ENCODE measurements at places on chromosomes 5 and 9. TPM values are rescaled to one million over a fixed set of nuclear protein-coding genes. Genes with fewer than 3 reads are reported as not detected.

The ANKRD31 gene
- 0.55 TPM for total RNA-seq

GRCh38 chr9:79694676-79695400 is 123.1 kb downstream of the TLE4 start:
- no peak for DNase-seq

The CMYA5 gene
- 1.1 TPM for total RNA-seq

DNA sequence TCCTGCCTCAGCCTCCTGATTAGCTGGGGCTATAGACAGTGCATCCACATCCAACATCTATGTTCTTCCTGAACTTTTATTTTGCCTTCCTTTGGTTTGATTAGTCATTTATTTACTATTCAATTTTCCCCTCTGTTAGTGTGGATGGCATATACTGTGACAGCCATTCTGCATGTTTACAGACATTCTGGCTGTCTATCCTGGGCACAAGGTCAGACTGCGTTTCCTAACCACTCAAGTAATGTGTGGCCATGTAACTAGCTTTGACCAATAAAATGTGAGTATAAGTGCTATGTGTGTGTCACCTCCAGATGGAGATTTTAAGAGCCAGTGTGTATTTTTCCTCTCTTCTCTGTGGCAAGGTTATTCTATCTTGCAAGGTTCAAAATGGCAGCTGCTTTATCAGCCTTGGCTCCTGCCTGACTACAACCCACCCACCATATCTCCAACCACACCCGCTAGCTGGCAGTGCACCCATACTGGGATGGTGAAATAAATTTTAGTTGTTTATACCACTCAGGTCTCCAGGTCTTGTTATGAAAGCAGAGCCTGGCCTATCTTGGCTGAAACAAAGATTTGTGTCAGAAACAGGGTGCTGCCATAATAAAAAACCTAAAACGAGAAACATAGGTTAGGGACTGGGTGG is 32.2 kb downstream of the PDE6A start:
- DNase-seq = no peak

DNA sequence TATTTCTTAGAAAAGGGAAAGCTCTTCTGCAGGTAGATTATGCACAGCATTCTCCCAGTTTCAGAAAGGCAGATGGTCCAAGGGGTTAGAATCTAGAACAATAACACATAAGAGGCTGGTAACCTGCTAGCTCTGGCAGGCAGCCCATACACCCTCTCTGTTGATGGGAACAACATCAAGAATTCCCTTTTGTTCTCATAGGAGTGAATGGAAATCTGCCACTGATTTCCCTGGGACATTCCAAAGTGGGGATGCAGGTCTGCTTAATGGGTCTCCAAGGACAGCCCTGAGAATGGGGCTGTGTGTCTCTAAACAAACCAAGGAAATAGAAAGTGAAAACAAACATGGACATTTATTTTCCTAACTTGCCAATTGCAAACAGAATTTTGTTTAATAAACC is 456.8 kb downstream of the EBF1 start:
- DNase-seq = no peak

DNA sequence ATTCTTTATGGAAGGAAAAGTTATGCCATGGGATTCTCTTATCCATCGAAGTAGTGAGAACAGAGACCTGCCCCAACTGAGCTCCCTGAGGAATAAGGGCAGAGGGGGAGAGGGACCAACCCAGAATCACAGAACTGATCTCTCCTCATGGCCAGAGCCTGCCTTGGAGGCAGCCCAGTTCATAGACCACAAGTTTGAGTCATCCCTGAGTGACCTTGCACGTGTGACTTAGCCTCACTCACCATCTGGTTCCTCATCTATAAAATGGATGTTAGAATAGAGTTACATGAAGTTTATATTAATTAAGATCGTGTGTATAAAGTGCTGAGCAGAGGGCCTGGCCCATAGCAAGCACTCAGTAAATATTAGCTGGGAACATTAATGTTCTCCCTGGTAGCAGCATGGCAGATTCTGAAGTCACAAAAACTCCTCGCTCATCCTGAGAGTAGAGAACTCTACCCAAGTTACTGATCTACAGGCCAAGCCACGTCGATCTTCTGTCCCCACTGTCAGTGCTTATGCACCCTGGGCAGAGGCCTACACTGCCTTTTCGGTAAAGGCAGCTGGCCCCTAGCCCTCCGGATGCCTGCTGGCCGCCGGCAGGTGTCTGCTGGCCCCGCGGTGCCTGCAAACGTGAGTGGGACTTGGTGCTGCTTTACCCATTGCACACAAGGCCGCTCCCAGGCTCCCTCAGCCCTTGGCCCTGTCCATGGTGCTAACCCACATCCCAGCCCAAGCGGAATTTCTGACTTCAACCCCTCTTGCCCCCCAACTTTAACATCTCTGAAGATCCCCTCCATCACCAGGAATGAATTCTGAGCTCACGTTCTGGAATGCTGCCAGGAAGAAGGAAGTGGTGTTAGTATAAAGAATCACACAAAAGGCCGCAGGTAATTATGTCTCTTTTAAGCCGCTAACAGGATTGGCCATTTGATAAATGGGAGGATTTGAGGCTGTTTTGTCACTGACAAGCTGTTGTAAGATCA is 61.1 kb upstream of the ARAP3 start:
- peak; percentile 64 for DNase-seq

DNA sequence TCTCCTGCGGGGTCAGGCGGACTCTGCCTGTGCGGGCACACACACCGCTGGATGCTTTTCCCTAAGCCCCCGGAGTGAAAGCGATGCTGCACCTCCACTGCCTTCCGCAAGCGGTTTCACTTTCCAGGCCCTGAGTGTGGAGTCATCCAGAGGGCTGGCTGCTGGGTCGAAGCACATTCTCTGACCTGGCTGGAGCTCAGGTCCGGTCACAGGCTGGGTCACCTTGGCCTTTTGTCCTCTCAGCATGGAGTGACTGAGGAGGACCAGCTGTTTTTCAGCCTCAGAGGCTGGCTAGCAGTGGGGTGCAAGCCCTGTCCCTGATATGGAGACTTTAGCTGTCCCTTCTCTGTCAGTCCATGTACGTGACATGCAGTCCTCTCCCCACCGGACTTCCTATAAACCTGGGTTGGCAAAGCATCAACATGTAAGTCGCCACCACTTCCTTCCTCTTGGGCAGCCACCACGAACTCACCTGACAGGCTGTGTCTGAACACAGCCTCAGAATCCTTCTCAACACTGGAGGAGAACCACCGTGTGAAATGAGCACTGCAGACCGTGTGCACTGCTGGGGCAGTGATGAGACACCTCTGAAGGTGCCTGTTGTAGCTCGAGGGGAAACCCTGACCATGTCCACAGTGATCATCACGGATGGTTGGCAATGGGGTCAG is 51.3 kb downstream of the GADD45G start:
- no peak for DNase-seq

The AK8 gene
- 1.1 TPM for total RNA-seq

- DNase-seq = no peak
Observed at GRCh38 chr9:79083621-79084020, 488.1 kb upstream of the TLE4 start.

- DNase-seq = no peak
Observed at GRCh38 chr5:175686396-175686795, 28.5 kb downstream of the HRH2 start.

The OR1J2 gene
- not detected for total RNA-seq

- DNase-seq = no peak
Observed at GRCh38 chr5:163424836-163425235, 12.6 kb upstream of the CCNG1 start.

The MYORG gene
- total RNA-seq = 8.8 TPM

- DNase-seq = no peak
Observed at GRCh38 chr5:169798438-169798837, 161.4 kb downstream of the DOCK2 start.

GRCh38 chr5:64612344-64612961 is 77.8 kb upstream of the SHISAL2B start:
- DNase-seq = no peak

DNA sequence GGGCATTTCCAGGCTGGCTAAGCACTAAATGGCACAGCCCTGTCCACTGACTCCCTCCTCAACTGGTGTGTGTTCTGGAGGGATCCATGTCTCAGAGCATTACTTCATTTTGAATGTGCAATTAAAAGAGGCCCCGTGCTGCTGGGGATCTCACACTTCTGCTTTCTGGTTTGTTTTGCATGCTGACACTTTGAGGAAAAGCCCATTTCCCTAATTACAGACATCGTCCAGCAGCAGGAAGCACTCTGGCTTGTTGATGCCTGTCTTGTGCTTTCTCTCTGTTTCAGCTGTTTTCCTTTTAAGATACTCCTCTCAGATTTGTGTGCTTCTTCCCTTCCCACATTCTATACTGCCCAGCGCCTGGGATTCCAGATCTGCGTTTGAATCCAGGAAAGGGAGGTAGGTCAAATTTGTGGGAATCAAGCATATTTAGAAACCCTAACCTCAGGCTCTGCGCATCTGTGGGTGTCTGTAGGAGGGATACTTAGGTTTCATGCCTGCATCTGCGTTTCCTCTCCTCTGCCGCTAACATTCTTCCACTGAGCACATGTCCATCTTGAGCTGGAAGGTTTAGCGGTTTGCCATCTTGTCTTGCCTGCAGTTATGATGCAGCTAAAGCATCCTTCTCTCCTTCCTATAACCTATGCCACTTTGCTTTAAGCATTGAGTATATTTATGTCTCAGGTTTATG is 25.7 kb downstream of the SYK start:
- no peak for DNase-seq

GRCh38 chr5:168075387-168075786 is 216.1 kb upstream of the WWC1 start:
- no peak for DNase-seq

GRCh38 chr9:98935071-98935505 is 8.6 kb upstream of the COL15A1 start:
- DNase-seq = no peak

GRCh38 chr9:134167530-134167931 is 3.2 kb upstream of the RNU6ATAC start:
- no peak for DNase-seq

The PIP5K1B gene
- 2.0 TPM for total RNA-seq

DNA sequence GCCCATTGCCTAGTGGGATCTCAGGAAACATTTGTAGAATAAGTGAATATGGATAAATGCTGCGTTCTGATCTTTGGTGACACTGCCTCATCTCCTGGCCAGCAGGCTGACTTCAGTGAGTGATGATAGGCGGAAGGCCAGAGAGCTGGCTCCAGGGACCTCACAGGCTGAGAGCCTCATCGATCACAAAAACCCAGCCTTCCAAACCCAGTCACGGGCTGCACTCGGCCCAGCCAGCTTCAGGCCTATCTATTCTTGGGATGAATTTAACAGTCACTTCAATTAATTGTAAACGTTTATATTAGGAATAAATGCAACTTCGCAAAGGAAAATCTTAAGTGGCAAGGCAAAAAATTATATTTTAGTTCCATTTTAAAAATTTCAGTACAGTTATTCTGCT is 201.6 kb downstream of the IRX2 start:
- no peak for DNase-seq

DNA sequence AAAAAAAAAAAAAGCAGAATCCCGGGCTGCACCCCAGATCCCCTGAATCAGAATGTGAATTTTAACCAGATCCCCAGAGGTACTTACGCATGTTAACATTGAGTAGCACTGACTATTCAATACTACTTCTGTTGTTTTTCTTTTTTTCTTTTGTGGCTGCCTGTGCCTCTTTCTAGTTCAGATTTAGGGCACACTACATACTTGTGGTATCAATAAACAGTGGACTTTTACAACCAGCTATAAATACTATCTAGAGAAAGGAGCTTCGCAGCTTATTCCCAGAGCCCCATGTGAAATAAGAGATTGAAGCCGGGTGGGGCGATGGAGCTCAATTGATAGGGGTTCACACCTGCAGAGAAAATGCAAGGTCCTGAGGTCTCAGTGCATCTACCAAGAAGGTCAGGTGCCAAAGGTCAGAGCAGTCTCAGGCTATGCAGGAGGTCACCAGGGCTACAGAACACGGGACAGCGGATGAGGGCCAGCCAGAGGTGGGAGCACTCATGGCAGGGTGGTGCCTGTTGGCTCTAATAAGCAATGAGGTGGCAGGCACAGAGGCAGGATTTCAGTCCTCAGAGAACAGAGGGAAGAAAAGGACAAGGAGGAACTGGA is 22.3 kb downstream of the WWC1 start:
- no peak for DNase-seq

The SLC25A2 gene
- total RNA-seq = 1.1 TPM

Measured in progenitor cell of endocrine pancreas (in vitro differentiated cells).